ENCODE measurements at places on chromosomes 2 and 18.

- DNase-seq, result no peak
Measured at GRCh38 chr2:229447227-229447626, 176.1 kb upstream of the PID1 start.

- DNase-seq, result peak; percentile 85
Measured at GRCh38 chr2:231696004-231696367, 12.3 kb upstream of the PTMA start.

GRCh38 chr18:36770315-36770946 is 58.4 kb downstream of the TPGS2 start:
- peak; percentile 72 for DNase-seq

GRCh38 chr18:21031845-21032244 is 79.8 kb downstream of the ROCK1 start:
- no peak for DNase-seq

GRCh38 chr2:231138699-231139098 is 13.9 kb upstream of the HTR2B start:
- no peak for DNase-seq

GRCh38 chr18:38718365-38718901 is 1152.8 kb upstream of the CELF4 start:
- no peak for DNase-seq

- DNase-seq, result no peak
Measured at GRCh38 chr2:240689975-240690374, 1.7 kb upstream of the AQP12A start.

- DNase-seq, result no peak
Measured at GRCh38 chr2:15520346-15520745, 40.8 kb downstream of the NBAS start.

DNA sequence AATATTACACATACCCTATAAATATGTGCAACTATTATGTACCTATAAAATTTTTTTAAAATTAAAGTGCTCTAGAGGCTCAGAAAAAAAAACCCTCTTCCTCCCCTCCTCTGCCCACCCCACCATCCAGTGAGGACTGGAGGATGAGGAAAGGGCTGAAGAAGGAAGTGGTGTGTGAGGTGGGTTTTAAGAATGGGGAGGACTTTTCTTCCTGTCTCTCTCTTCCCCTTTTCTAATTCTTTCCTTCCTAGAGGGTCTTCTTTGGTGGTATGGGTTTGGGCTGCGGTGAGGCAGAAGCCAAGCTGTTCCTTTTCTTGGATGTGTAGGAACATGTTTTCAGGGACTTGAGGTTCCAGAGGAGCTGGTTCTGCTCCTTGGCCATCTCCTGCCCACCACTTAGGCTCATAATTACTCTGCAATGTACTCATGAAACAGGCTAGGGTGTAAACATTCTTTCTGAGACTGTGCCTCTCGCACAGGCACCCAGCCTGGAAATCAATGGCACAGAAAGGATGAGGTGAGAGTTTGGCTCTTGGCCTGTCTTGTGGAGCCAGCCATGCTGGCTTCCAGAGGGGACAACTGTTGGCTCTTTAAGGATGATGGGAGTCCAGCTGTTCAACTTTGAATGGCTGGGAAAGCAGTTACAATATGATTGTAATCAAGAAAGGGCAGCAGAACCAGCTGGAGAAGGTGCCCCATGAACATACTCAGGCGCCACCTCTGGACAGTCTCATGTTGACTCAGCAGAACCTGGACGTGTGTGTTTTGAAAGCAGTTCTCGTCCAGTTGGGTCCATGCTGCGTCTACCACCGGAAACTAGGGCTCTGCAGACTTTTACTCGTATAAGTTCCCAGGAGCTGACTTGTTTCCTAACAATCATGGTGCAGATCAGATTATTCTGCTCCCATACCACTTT is 38.3 kb downstream of the IL1RL2 start:
- DNase-seq, result no peak

DNA sequence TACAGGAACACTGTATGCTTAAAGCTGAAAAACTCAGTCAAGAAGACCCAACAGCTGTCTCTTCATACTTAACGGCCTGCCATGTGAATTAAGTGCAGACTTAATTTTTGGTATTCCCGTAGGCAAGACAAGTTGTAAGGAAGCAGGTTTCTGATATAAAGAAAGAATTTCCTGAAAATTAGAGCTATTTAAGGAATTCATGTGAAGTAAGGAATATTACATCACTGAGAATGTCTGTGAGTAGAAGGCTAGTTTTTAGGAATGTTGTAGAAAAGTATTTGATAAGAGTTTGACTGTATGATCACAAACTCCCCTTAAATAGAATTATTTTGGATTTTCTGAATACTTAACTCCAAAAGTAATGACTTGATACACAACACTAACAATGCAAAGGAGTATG is 51.0 kb downstream of the WDR33 start:
- peak; percentile 7 for DNase-seq

DNA sequence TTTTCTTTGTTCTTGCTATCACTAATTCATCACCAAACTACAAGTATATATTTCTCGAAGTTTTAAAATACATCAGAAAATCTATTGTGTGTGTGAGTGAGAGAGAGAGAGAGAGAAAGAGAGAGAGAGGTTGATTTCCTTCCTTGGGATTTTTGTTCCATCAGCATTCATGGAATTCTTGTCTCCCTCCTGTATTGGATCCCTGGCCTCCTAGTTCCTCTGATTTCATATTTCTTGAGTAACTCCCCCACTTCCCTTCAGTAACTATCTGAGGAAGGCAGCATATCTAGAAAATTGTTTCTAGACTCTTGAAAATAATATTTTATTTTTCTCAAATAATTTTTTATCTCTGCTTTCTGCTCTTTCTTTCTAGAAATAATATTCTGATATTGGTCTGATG is 13.3 kb upstream of the ACTR2 start:
- no peak for DNase-seq

GRCh38 chr2:239075918-239076758 is 228.3 kb downstream of the TWIST2 start:
- DNase-seq, result no peak
